Tibial artery (tissue), 4 donors: ENCODE measurements at places on chromosomes 3 and 15.

DNA sequence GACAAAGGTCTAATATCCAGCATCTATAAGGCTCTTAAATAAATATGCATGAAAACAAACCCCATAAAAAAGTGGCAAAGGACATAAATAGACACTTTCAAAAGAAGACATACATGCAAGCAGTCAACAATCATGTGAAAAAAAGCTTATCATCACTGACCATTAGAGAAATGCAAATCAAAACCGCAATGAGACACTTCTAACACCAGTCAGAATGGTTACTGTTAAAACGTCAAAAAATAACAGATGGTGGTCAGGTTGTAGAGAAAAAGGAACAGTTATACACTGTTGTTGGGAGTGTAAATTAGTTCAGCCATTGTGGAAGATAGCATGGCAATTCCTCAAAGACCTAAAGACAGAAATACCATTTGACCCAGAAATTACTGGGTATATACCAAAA is 440.7 kb upstream of the KCNMB2 start:
- no peak overlapping the region for H3K27ac ChIP-seq
- H3K27me3 ChIP-seq = no peaks in the 10 kb centered on the region
- H3K4me1 ChIP-seq = no peaks in the 10 kb centered on the region

GRCh38 chr15:75114796-75115195 is 86.9 kb upstream of the C15orf39 start:
- no peaks in the 10 kb centered on the region for H3K36me3 ChIP-seq
- no peaks in the 10 kb centered on the region for H3K27me3 ChIP-seq
- H3K27ac ChIP-seq = no peak overlapping the region
- no peak overlapping the region for H3K4me3 ChIP-seq

DNA sequence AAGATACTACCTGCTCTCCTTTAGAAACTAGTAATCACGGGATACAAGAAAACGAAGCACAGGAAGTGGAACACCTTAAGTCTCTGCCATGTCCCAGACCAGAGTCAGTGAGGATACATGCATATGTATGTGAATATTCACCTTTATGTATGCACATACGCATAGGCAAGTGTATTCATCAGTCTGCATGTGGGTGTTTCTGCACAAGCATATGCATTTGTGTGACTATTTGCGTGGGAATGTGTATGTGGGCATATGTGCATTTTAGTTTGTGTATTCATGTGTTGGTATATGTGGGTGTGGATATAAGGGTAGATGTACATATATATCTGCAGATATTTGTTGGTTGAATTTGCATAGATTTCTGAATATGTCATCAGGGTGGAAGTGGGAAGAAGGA is 889.7 kb downstream of the AGBL1 start:
- H3K36me3 ChIP-seq = no peaks in the 10 kb centered on the region
- H3K4me1 ChIP-seq = no peaks in the 10 kb centered on the region
- DNase-seq = no peak
- no peak overlapping the region for H3K4me3 ChIP-seq
- no peak overlapping the region for H3K27ac ChIP-seq

DNA sequence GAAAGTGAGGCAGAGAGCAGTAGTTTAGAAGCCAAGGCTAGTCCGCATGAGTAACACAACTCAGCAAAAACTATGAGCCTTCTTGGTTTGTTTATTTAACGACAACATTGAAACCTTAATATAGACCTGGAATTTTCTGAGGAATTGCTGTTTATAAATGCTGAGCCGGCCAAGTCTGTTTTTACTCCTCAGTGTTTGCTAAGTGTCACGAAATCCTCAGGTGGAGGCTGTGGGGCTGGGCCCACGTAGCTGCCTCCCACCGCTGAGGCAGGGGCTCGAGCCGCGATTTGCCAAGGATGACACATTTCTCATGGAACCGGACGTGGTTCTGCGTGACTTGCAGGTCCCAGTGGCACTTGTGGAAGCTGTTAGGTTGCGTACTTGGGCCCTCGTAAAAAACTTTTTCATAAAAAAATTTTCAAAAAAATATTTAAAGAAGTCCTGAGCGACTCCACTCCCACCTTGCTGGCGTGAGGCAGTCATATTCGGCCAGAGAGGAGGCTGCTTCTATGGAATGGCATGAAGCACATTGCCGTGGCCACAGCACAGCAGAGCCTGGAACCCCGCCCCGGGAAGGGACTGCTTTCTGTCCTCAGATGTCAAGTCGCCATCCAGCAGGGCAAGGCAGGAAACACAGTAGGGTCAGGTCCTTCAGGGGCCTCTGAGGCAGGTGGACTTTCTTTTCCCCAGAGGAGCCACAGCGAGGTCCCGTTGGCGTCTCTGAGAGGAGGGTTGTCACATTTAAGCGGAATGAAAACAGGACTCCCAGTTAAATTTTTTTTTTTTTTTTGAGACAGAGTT is 64.8 kb upstream of the PCSK6 start:
- no peaks in the 10 kb centered on the region for H3K4me1 ChIP-seq
- H3K4me3 ChIP-seq = no peak overlapping the region
- no peaks in the 10 kb centered on the region for H3K27me3 ChIP-seq
- H3K27ac ChIP-seq = no peak overlapping the region
- no peaks in the 10 kb centered on the region for H3K36me3 ChIP-seq
- DNase-seq = peak; percentile 37

- H3K4me3 ChIP-seq = no peak overlapping the region
- DNase-seq = no peak
- peaks cover 5% of the 10 kb centered on the region for H3K4me1 ChIP-seq
- H3K27ac ChIP-seq = no peak overlapping the region
- H3K27me3 ChIP-seq = no peaks in the 10 kb centered on the region
These were observed 16.8 kb downstream of the NOX5 start for GRCh38 chr15:69031013-69032001.

GRCh38 chr3:130405956-130406355 is 60.5 kb downstream of the COL6A5 start:
- H3K27ac ChIP-seq = no peak overlapping the region
- H3K4me3 ChIP-seq = no peak overlapping the region
- no peaks in the 10 kb centered on the region for H3K36me3 ChIP-seq
- H3K4me1 ChIP-seq = no peaks in the 10 kb centered on the region
- DNase-seq = no peak
- H3K27me3 ChIP-seq = no peaks in the 10 kb centered on the region

- DNase-seq = no peak
- H3K4me1 ChIP-seq = no peaks in the 10 kb centered on the region
- H3K36me3 ChIP-seq = no peaks in the 10 kb centered on the region
- H3K27me3 ChIP-seq = no peaks in the 10 kb centered on the region
- H3K27ac ChIP-seq = no peak overlapping the region
These were observed 327.5 kb downstream of the ARPP21 start for GRCh38 chr3:35966629-35967464.

DNA sequence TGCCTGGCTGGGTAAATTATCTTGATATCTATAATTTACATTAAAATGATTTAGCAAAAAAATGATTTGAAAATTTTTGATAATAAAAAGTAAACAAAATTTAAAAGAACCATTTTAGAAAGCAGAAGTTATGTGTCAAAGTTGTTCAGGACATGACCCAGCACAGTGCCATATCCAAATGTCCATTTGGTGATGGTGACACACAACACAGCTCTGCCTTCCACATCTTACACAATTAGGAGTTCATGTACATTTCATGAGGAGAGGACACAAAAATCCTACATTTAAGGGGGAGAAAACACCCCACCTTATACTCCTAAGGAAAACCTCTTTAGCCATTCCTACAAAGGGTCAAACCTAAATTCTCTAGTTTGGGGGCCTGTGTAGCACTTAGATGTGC is 10.7 kb upstream of the UBE2E1 start:
- H3K27me3 ChIP-seq = no peaks in the 10 kb centered on the region
- no peak for DNase-seq
- H3K4me1 ChIP-seq = no peaks in the 10 kb centered on the region
- H3K27ac ChIP-seq = no peak overlapping the region
- H3K4me3 ChIP-seq = no peak overlapping the region
- no peaks in the 10 kb centered on the region for H3K36me3 ChIP-seq

DNA sequence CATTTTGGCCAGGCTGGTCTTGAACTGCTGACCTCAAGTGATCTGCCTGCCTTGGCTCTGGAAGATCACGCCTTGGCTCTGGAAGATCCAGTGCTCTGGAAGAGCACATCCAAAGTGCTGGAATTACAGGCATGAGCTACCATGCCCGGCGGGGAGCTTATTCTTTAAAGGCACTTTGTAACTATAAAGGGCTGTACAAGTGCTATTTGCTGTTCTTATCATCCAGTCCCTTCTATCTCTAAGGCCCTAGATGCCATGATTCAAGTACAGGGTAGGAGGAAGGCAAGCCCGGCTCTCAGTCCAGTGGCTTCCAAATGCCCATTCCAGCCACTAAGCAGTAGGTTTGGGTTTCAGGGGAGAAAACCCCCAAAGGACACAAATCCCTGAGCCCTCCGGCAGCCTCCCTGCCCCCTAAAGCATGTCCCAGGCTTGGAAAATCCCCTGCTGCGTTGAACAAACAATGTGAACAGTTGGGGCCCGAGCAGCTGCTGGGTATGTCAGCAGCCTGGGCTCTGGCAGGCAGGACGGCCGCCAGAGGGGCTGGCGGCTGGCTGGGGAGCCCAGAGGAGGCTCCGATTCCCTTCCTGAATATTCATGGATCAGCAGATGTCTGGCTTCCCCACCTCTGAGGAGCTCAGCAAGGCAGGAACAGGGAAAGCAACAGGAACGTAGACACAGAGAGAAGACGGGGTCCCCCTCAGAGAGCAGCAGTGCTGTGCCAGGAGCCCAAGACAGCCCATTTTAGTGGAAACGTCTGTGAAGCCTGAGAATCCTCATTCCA is 7.7 kb downstream of the IGDCC4 start:
- no peak for DNase-seq
- H3K27ac ChIP-seq = no peak overlapping the region
- no peaks in the 10 kb centered on the region for H3K36me3 ChIP-seq
- H3K4me3 ChIP-seq = no peak overlapping the region
